ENCODE measurements at places on chromosomes 6 and 20.

GRCh38 chr6:148965287-148965686, 218.5 kb downstream of the UST start:
- no peak for DNase-seq

GRCh38 chr20:13494019-13494418, 144.7 kb downstream of the TASP1 start:
- no peak for DNase-seq

- no peak for DNase-seq
Measured at GRCh38 chr6:155050311-155050710, 55.2 kb downstream of the TIAM2 start.

DNA sequence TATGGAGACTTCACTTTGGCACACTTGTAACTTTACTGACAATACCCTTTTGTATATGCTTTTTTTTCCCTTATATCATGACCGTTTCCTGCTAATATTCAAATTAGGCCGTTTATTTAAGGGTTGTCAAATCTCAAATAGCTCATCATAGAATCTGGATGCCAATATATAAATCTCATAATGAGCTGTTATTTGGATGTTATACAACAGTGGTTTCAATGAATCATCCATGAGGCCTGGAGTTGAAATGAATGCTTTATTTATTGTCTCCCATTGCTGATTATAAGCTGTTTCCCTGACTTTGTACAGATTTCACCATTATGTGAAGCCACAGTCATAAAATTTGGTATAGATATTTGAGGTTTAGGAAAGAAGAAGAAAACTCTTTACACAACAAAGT, 256.1 kb downstream of the PLCB1 start:
- DNase-seq, result no peak

DNA sequence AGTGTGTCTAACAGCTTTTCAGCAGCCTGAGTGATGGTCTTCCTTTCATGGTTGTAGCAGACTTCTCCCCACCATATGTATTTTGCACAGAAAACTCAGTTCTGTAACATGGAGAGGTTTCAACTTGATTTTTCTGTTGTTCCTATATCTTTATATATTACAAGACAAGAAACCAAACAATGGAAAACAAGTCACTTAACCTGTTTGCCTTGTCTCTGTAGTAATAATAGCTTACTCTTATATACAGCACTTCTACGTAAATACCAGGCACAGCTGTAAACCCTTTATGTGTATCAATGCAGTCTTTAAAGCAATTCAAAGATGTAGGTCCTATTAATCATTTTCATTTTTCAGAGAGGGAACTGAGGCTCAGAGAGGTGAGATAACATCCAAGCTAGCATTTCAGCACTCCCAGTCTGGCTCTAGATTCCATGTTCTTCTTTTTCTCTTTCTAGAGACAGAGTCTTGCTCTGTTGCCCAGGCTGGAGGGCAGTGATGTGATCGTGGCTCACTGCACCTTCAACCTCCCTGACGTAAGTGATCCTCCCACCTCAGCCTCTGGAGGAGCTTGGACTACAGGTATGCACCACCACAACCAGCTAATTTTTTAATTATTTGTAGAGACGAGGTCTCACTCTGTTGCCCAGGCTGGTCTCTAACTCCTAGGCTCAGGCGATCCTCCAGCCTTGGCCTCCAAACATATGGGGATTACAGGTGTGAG, 90.4 kb downstream of the DTNBP1 start:
- DNase-seq, result no peak

- DNase-seq, result no peak
Measured at GRCh38 chr6:90226257-90226656, 70.4 kb downstream of the BACH2 start.

DNA sequence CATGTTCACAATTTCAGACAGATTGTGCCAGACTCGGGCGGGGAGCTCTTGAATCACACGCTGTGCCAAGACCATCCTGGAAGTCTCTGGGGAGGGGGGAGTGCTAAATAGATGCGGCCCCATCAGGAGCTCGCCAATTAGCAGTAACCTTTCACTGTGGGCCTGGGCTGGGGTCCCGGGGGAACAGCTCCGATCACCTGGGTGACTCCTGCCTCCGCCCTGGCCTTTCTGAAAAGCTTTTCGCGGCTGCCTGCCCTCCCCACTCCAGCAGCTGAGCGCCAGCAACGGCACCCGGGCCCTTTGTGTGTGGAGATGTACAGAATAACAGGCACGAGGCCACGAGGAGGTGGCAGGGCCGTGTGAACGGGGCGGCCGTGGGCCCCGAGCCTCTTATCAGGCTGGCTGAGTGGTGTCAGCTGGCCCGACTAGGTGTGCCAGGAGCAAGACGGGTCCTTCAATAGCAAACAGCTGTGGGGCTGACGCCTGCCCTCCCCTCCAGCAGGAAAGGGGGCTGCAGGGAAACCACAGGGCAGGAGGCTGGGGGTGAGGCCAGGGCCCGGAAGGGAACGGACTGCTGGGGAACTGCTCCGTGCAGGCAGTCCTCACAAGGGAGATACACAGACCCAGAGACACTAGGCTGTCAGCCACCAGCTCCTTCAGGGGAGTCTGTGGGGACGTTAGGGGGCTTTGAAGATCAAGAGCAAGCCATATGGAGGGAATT, 56.8 kb downstream of the NOL4L start:
- no peak for DNase-seq

GRCh38 chr6:162817196-162817595, 89.4 kb downstream of the PACRG start:
- no peak for DNase-seq

GRCh38 chr20:48011025-48011424, 225.7 kb upstream of the SULF2 start:
- no peak for DNase-seq

DNA sequence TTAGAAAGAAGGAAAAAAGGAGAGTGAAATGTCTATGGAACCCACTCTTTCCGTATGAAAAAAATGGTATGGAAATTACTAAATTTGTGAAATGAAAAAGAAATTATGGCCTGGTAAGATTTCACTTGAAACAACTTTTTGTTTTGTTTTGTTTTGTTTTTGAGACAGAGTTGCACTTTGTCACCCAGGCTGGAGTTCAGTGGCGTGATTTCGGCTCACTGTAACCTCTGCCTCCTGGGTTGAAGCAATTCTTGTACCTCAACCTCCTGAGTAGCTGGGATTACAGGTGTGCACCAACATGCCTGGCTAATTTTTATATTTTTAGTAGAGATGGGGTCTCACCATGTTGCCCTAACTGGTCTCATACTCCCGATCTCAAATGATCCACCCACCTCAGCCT, 17.8 kb upstream of the GSTA5 start:
- no peak for DNase-seq

DNA sequence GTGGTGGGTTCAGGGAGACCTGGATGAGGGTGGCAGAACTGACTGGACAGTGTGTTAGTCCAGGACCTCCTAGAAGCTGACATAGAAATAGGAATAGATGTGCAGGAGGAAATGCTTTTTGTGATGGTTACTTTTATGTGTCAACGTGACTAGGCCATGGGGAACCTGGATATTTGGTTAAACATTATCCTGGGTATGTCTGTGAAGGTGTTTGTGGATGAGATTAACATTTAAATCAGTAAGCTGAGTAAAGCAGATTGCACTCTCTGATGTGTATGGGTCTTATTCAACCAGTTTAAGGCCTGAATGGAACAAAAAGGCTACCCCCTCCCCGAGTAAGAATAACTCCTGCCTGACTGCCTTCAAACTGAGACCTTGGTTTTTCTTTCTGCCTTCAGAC, 219.3 kb downstream of the DHX35 start:
- DNase-seq, result no peak

- no peak for DNase-seq
Measured at GRCh38 chr6:116268589-116269293, 11.0 kb downstream of the TSPYL1 start.

- DNase-seq, result no peak
Measured at GRCh38 chr20:8844179-8844578, 224.7 kb upstream of the PLCB4 start.

DNA sequence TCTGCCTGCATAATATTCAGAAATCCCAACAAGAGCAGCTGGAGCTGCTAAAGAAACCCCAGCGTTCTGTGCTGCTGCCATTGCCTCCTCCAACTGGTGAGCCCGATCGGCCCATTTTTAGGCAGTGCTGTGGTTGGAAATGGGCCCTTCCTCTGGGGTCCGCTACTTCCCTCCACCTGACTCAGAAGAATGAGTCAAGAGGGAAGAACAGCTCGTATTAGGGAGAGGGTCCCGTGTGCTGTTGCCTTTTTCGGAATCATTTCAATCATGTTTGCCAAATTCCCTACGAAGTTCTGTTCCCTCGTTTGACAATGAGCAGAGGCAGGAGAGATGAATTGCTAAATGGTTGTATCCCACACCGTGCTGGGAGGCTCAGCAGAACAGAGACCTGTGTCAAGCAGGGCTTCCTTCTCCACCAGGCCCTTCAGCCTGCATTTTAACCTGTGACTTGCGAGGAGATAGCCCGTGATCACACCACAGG, 38.4 kb downstream of the THBS2 start:
- DNase-seq, result no peak
